Glomerular endothelial cell (primary cell): ENCODE measurements at places on chromosomes 4 and X.

GRCh38 chr4:17535242-17535641 lies 20.3 kb downstream of the CLRN2 start:
- DNase-seq: no peak

GRCh38 chr4:2574863-2575262 lies 38.4 kb downstream of the FAM193A start:
- no peak for DNase-seq

- DNase-seq: no peak
Observed at GRCh38 chr4:1627417-1628313, 56.4 kb downstream of the FAM53A start.

- no peak for DNase-seq
Observed at GRCh38 chr4:183968502-183968901, 63.4 kb downstream of the STOX2 start.

- no peak for DNase-seq
Observed at GRCh38 chr4:99679204-99679603, 21.6 kb upstream of the C4orf54 start.

GRCh38 chr4:99091216-99091575 lies 2.6 kb upstream of the ADH5 start:
- DNase-seq: no peak

- no peak for DNase-seq
Observed at GRCh38 chrX:81489987-81490386, 288.1 kb downstream of the SH3BGRL start.

- no peak for DNase-seq
Observed at GRCh38 chr4:40564004-40564403, 65.7 kb downstream of the RBM47 start.

DNA sequence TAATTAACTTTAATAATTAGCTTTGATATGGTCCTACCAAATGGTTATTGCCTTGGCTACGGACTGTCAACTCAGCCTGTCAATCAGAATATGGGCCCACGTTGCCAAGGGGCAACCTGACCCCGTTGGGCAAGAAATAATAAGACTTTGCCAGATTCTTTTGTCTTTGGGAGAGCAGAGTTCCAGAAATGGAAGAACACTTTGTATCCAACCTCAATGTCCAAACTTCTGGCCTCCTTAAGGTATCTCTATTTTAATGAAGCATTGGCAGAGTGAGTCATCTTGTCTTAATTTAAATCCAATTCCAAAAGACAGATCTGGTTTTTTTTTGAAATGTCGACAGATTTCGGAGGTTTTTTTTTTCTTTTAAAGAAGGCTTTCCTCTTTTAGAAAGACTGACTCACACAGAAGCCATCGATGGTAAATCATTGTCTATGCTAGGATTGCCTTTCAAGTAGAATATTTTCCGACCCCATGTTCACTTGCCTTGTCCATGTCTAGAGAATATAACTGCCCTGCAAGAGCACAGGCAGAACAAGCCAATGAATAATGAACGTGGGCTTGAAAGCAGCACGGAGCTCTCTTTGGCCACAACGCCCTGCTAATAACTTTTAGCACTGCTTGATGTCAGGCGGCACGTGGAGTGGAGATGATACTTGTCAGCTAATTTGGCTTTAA lies 190.3 kb upstream of the GATB start:
- DNase-seq: no peak

DNA sequence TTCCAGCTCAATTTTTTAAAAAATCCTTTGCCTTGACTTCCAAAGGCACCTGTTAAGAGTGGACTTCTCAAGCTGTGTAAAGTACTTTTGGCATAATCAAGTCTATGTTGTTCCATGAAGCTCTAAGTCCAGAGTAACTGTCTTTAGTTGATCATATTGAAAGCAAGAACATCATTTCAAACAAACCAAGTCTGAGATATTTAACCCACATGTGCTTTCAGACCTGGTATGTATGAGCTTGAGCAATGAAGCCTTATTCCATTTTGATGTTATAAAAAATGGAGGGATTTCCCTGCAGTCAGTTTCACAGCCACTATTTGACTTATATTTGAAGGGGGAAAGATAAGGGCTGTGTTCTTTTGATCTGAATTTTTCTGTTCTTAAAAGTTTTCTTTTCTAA lies 23.7 kb upstream of the EOLA2 start:
- DNase-seq: no peak

- no peak for DNase-seq
Observed at GRCh38 chr4:111454961-111455360, 690.3 kb upstream of the FAM241A start.

GRCh38 chr4:121651597-121651996 lies 45.2 kb downstream of the ANXA5 start:
- DNase-seq: no peak

DNA sequence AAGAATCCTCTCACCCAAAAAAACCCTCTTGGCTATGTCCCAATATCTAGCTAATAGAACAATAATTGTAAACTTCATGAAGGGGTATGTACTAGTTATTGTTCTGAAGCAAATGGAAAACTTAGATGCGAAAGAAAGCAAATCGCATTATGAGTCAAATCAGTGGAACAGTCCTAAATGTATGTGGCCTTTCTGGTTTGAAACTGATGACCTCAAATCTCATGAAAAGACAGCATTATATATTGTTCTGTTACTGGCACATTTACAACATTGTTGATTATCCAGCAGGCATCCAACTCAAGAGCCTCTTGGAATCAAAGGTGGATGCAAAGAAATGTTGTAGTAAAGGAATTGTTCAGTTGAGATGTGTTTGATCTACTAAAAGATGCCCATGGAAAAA lies 34.7 kb downstream of the CSN3 start:
- no peak for DNase-seq

DNA sequence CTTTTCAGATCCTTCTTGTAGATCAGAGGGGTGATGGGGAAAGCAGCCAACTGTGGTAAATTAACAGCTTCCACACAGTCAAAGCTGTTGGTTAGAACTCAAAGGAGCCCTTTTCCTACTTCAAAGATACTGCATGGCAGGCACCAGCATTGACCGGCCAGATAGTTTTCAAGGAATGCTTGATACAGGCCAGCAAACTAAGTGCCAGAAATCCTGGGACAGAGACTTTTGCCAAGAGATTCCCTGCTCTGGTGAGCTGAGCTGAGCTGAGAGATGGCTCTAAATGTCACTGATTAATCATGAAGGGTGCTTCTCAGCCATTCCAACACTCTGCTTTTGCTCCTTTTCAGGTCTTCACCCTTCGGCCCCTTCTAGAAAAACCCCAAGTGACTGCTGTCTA lies 131.6 kb upstream of the MED14 start:
- DNase-seq: no peak

DNA sequence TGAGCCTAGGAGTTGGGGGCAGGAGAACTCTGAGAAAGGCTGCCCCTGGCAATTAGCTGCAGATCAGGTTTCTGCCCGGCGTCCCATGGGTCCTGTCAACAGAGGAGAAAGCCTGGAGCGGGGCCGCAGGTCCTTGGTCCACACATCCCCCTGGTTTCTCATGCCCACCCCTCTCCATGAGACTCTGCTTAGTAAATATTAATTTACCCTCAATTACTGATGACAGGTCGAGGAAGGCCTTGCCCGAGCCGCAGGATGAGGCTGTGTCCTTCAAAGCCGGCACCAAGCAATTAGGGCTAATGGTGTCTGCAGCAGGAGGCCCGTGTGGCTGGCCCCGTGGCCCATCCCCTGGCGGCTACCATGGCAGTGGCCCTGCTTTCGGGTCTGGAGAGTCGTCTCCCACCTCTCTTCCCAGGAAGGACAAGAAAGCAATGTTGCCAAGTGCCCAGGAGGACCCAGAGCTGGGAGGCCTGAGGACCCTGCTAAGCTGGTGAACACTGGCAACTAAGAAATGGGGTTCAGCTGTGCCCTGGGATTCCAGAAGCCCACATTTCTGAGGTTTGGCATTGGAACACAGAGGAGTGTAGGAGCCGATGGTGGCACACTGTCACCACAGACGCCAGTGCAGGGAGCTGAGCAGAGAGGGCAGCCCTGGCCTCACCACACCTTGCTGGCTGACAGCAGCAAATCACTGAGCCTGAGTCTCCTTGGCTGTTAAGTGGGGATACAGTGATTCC lies 114.6 kb downstream of the CPZ start:
- no peak for DNase-seq

DNA sequence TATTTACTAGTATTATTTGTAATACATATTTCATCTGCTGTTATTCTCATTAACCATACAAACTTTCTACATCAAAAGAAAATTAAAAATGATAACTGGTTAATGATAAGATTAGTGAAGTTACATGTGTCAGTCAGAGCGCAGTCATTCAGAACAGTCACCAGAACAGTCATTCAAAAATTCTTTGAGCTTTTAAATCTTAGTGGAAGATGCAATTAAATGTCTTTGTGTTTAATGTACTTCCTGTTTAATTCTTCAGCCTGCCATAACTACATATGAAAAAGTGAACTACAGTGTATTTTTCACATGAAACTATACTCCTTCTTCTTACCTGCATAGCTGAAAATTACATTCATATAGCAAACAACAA lies 179.7 kb upstream of the NDST4 start:
- no peak for DNase-seq

DNA sequence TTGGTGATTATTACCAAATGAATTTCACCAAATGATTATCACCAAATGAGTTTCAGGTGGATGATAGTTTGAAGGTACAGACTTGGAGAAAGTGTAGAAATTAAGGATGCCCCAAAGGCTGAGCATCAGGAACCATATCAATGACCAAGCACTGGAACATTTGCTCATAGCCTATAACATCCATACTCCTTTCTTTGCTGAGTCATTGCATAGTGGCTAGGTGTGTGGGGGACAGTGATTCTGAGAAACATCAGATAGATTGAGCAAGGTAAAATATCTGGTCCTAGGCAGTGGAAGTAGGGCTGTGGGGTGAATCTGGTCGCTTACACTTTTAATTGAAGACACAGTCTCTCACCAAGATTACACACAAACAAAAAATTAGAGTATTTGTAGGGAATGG lies 1362.5 kb upstream of the PABPC4L start:
- DNase-seq: no peak

DNA sequence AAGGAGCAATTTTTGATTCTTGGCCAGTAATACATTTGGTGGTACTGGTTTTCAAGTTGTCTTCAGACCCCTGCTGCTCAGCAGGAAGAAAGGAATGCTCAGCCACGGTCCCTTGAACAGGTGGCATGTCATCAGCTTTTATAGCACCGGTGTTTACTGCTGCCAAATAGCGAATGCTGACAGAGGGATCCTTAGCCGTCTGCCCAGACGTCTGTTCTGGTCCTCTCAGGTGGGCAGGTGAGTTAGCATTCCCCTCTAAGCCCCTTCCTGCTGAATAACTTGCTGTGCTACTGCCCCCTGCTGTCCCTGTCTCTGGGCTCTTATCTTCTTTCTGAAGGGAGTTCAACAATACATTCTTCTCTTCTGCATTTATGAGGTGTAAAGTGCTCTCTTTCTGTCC lies 28.4 kb downstream of the BOD1L1 start:
- DNase-seq: no peak

- no peak for DNase-seq
Observed at GRCh38 chr4:3037957-3038461, 36.3 kb downstream of the HTT-AS start.

- no peak for DNase-seq
Observed at GRCh38 chr4:186644737-186645261, 78.9 kb downstream of the FAT1 start.

DNA sequence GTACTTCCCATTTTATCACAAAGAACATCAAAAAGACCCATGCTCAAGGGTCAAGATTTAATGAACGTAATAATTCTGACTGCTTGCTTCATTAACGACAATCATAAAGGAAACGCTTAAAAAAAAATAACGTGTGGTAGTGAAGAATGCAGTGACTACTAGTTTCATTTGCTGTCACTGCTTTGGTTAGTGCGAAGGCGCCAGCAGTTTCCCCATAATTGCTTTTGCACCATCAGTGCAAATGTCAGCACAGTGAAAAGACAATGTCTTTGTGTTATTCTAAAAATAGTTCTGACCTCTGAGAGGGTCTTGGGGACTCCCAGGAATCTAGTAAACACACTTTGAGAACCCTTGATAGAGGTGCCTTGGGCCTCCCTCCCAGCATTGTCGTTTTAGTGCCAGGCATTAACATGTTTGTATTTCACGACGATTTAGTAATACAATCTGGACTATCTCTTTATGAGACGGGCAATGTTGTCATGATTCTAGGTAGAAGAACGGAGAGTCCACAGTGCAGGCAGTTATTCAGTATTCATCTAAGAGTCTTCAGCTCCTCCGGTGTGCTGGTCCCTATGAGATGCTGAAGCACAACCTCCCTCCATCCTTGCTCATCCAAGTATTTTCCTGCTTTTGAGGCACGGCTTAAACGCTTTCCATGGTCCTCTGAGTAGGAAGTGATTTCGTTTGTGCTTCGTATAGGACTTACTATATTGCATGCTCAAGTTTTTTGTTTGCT lies 71.0 kb downstream of the AFF1 start:
- no peak for DNase-seq

GRCh38 chr4:183478123-183478522 lies 26.7 kb upstream of the ING2 start:
- DNase-seq: no peak

- no peak for DNase-seq
Observed at GRCh38 chrX:53288189-53288588, 6.8 kb upstream of the IQSEC2 start.

GRCh38 chrX:41596596-41596995 lies 92.2 kb upstream of the GPR34 start:
- no peak for DNase-seq
